NCI-H1436 (cell line): ENCODE measurements at places on chromosomes 1 and 21.

GRCh38 chr1:231039161-231040018 lies 664 bp downstream of the FAM89A start:
- no peak for DNase-seq

DNA sequence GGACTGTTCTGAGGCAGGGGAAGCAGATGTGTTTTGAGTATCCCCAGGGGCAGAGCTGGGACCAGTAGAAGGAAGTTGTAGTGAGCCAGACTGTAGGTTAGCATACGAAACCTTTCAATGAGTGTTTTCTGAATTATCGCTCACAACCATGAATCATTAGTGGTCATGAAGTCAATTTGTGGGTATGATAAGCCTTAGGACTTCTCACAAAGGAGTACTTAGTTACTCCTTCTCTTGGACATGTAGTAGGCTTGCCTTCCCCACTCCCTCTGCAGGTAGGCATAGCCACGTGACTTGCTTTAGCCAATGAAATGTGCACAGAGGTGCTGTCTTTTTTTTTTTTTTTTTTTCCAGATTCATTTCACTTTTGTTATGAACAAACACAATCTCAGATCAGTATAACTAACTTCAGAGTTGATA lies 23.9 kb upstream of the FAAH start:
- DNase-seq: no peak

DNA sequence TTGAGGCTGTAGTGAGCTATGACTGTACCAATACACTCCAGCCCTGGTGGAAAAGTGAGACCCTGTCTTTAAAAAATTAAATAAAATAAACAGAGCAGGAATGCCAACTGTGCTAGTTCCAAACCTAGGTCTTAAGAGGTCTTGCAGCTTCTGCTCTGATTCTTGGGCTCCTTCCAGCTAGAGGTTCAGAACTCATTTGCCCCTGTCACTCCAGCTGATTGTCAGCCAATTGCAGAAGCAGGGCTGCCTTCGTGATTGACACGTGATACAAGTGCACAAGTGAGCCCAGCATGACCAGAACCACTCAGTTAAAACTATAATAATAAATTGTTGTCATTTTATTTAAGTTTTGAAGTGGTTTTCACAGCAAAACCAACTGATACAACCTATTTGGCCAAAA lies 298.4 kb downstream of the USP25 start:
- DNase-seq: no peak

- no peak for DNase-seq
These were observed 3.6 kb downstream of the BEND5 start for GRCh38 chr1:48773133-48773532.

GRCh38 chr1:244068567-244068966 lies 17.5 kb downstream of the ZBTB18 start:
- DNase-seq: no peak

GRCh38 chr1:77876884-77877283 lies 11.5 kb upstream of the NEXN start:
- no peak for DNase-seq

- no peak for DNase-seq
These were observed 146.1 kb upstream of the FGGY start for GRCh38 chr1:59150577-59151386.

DNA sequence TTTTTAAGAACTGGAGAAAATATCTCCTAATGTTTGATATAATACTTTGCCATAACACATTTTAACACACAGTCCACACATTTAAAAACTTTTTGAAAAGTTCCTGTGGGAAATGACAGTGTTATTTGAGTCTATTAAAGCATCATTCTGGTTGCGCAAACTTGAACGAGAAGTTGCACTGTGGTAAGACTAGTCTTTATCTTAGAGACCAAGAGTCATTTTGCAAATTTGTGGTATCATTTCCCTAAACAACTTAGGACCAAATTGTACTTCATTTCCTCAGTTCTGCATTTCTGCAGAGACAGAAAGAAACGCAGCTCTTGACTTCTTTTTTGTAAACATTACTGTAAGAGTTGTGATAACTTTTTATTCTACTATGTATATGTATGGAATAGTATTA lies at the start of gene RGS18:
Gene RGS18, plus strand, starts transcription at position 282 of the 400 bp plus-strand sequence. CDS start 176 bp downstream, outside the sequence.
- no peak for DNase-seq

GRCh38 chr1:170126696-170127095 lies 19.1 kb upstream of the NTMT2 start:
- no peak for DNase-seq

DNA sequence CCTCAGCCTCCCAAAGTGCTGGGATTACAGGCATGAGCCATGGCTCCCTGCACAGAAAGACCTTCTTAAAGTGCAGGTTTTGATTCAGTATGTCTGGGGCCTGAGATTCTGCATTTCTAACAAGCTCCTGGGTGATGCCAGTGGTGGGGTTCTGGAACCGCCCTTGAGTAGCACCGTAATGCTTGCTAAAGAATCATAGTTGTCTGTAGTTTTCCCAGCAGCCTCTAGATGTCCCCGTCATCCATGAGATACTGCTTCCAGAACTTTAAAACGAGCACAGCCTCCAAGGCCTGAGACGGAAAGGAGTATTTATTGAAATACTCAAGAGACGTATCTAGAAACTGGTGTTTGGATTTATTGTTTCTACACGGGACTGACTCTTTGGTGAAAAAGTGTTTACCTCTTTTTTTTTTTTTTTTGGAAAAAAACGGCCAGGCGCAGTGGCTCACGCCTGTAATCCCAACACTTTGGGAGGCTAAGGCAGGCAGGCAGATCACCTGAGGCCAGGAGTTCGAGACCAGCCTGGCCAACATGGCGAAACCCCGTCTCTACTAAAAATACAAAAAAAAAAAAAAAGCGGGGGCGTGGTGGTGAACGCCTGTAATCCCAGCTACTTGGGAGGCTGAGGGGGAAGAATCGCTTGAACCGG lies 2.6 kb upstream of the TOR3A start:
- peak; percentile 57 for DNase-seq

DNA sequence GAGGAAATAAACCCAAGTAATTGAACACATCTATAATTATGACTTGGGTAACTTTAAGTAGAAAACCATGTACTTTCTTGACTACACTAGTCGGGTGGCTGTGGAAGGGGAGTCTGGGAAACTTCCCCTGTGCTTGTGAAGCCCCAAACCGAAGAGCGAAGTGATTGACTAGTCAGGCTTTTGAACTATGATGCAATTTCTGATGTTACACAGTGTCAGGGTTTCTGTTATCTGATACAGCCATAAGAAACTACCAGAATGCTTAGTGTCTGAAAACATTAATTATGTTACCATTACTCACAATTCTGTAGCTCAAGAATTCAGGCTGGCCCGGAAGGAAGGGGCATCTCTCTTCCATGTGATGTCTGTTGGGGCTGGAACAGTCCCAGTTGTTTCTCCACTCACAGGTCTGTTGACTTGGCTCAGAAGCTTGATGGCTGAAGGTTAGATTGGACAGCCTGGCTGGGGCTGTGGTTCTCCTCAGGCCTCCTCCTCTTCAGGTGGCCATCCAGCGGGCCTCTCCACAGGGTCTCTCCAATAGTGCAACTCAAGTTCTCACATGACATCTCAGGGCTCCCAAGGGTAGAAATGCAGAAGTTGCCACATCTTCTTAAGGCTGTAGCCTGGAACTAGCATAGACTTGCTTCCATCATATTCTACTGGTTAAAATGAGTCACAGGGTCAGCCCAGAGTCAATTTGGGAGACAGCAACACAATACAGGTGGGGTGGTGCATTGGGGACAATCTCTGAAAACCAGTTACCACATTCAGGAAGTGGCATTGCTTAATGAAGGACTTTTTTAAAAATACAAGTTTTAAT lies 8.3 kb upstream of the C8B start:
- no peak for DNase-seq

GRCh38 chr1:100511058-100511457 lies 26.9 kb upstream of the GPR88 start:
- no peak for DNase-seq

GRCh38 chr1:187527346-187527745 lies 698.6 kb downstream of the PLA2G4A start:
- no peak for DNase-seq
